ENCODE measurements at places on chromosomes 7 and 10. TPM values are rescaled to one million over a fixed set of nuclear protein-coding genes. Genes with fewer than 3 reads are reported as not detected.

The ANKRD1 gene
- not detected for polyA plus RNA-seq

The SPAG6 gene
- not detected for polyA plus RNA-seq

The CLDN3 gene
- not detected for polyA plus RNA-seq

The ELMO1 gene
- 131 TPM for polyA plus RNA-seq

The EBF3 gene
- polyA plus RNA-seq, result 12.1 TPM

The SEMA3E gene
- polyA plus RNA-seq, result 19.8 TPM

The DNMBP gene
- polyA plus RNA-seq, result 3.4 TPM

The HYAL4 gene
- not detected for polyA plus RNA-seq

The VWDE gene
- 2.6 TPM for polyA plus RNA-seq

The GNAT3 gene
- not detected for polyA plus RNA-seq

The POU6F2 gene
- polyA plus RNA-seq, result 4.6 TPM

The VWA2 gene
- not detected for polyA plus RNA-seq

The CRYGN gene
- polyA plus RNA-seq, result not detected
